ENCODE measurements at places on chromosomes 1 and 21.
A peak's percentile ranks its signal among the peaks of the same experiment; 100 is the strongest.

GRCh38 chr1:95118067-95118499 lies 928 bp downstream of the TLCD4 start:
- no peak for DNase-seq

DNA sequence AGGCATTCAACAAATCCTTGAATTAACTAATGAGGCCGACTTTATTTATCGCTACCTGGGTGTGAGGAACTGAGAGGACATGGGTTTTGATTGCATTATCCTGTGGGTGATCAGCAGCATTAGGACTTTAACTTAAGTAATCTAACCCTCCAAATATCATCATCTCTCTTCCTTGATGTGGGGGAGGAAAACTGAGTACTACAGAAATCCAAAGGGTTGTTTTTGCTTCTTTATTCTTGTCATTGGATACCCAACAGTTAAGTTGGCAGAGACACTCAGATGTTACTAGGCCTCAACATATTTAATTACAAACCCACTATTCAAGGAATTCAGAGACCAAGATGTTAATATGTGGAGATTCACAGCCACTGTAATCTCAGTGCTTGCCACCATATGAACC lies 97.4 kb upstream of the ST6GALNAC5 start:
- DNase-seq: no peak

DNA sequence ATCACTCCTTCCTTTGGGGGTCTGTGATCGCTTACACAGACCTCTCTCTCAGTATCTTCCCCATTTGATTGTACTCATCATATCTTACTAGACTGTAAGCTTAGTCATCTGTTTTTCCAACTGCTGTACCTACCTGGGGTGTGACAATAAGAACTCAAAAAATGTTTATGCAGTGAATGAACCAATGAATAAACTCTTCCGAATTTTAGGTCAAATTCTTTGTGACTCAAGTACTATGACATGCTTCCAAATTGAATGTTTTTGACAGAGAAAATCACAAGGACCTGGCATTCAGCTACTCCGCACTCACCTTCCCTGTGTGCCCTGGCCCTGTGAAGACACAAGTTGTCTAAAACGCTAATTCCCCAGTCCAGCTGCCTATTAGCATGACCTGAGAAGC lies 42.1 kb downstream of the TMCO4 start:
- no peak for DNase-seq

GRCh38 chr1:225670806-225671733 lies 18.1 kb upstream of the ENAH start:
- DNase-seq: no peak

DNA sequence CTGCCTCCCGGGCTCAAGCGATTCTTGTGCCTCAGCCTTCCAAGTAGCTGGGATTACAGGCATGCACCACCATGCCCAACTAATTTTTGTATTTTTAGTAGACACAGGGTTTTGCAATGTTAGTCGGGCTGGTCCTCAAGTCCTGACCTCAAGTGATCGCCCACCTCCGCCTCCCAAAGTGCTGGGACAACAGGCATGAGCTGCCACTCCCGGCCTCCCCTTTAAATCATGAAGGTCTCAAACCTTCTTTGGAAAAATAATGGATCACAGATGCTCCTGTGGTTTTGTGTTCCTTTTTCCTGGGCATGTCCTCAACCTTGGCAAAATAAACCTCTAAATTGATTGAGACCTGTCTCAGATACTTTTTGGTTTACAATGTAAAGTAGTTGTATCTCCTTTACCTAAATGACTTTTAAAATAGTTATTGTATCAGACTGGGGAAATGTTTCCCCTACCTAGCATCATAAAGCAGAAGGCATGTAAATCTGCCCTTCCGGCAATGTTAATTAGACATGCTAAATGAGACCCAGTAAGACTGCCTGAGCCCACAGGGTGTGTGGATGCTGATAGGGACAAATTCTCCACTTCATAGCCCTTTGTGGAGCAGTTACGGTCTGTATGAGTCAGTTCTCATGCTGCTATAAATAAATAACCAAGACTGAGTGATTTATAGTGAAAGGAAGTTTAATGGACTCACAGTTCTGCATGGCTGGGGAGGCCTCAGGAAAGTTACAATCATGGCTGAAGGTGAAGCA lies 27.8 kb downstream of the CBR1 start:
- peak; percentile 61 for DNase-seq

- peak; percentile 74 for DNase-seq
Observed at GRCh38 chr1:21490774-21491487, 18.3 kb upstream of the ALPL start.

All from iris pigment epithelial cell (primary cell).